ENCODE measurements at places on chromosomes 3 and 15.

DNA sequence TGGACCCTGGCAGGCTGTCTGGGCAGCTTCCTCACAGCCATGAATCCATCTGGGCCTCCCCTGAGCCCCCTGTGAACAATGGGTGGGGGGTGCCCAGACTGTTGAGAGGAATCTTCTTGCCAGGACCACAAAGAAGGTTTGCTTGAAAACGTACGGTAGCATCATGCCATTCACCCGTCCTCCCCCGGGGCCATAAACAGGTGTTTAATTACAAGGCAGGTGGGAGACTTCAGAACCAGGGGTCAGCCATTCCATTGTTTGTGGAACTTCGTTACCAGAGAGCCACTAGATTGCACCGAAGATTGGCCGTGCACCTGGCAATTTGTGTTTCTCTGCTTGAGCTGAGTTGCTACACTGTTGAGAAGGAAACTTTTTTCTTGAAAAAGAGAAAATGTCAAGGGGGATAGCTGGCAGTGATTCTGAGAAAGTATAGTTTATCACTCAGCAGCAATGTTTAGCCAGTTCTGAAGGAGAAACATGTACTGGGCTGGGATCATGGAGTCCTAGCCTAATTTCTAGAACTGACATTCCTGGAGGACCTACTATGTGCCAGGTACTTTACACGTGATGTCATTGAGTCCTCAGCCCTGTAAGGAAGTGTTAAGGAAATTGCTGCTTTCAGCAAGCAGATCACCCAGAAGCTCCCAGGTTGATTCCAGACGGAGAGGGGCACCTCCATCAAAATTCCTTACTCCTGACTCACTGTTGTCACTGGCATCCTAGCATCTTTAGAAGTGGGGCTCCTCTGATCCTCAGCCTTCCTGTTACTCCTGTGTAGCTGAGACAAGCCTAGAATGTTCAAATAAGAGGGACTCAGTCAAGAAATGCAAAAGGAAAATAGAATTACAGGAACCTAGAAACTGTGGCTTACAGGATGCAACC, 103.8 kb upstream of the UBE2E1 start:
- no peak for DNase-seq

GRCh38 chr3:9508781-9509180, 44.8 kb downstream of the LHFPL4 start:
- no peak for DNase-seq

DNA sequence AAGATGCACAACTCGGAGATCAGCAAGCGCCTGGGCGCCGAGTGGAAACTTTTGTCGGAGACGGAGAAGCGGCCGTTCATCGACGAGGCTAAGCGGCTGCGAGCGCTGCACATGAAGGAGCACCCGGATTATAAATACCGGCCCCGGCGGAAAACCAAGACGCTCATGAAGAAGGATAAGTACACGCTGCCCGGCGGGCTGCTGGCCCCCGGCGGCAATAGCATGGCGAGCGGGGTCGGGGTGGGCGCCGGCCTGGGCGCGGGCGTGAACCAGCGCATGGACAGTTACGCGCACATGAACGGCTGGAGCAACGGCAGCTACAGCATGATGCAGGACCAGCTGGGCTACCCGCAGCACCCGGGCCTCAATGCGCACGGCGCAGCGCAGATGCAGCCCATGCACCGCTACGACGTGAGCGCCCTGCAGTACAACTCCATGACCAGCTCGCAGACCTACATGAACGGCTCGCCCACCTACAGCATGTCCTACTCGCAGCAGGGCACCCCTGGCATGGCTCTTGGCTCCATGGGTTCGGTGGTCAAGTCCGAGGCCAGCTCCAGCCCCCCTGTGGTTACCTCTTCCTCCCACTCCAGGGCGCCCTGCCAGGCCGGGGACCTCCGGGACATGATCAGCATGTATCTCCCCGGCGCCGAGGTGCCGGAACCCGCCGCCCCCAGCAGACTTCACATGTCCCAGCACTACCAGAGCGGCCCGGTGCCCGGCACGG, 991 bp downstream of the SOX2 start:
- no peak for DNase-seq

DNA sequence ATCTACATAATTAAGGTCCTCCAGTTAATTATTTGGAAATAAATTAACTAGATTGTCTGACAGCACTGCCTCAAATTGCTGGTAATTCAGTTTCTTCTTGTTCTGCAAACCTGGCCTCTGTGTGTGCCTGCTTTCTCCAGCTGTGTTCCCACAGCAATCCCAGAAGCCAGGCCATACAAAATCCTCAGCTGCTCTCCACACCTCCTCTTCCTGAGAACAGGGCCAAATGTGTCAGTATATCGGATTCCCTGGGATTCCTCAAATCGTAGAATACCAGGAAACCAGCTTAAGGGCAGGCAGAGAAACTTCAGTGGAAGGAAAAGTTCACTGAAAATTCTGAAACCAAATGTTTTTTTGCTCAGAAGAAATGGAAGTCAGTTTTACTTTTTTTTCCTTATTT, 261.4 kb downstream of the ZMAT3 start:
- no peak for DNase-seq

- no peak for DNase-seq
These were observed 54.4 kb downstream of the EIF3J start for GRCh38 chr15:44591326-44591725.

Measured in SIG-M5 (cell line).